ENCODE measurements at places on chromosomes 3 and 15.
A peak's percentile ranks its signal among the peaks of the same experiment; 100 is the strongest.

DNA sequence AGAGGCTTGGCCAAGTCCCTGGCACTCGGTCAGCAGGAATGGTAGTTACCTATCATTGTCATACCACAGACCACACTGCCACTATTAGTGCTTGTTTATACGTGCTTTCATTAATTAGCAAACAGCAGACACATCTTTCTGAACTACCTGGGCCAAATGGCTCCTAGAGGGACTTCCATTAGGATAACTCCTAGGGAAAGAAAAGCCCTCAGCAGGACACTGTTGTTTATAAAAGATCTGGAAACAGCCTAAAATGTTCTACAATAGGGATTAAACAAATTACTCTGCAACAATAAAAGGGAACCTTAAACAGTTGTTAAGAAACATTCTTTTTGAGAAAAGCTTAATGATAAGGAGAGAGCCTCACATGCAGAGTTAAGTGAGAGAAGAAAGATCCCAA lies 38.5 kb downstream of the ARHGEF3 start:
- DNase-seq = no peak

GRCh38 chr3:71652781-71653413 lies 69.4 kb upstream of the FOXP1 start:
- DNase-seq = peak; percentile 12

GRCh38 chr15:79901958-79902357 lies 5.1 kb upstream of the MTHFS start:
- DNase-seq = no peak

GRCh38 chr3:195443391-195443989 lies 670 bp upstream of the ACAP2 start:
- no peak for DNase-seq

DNA sequence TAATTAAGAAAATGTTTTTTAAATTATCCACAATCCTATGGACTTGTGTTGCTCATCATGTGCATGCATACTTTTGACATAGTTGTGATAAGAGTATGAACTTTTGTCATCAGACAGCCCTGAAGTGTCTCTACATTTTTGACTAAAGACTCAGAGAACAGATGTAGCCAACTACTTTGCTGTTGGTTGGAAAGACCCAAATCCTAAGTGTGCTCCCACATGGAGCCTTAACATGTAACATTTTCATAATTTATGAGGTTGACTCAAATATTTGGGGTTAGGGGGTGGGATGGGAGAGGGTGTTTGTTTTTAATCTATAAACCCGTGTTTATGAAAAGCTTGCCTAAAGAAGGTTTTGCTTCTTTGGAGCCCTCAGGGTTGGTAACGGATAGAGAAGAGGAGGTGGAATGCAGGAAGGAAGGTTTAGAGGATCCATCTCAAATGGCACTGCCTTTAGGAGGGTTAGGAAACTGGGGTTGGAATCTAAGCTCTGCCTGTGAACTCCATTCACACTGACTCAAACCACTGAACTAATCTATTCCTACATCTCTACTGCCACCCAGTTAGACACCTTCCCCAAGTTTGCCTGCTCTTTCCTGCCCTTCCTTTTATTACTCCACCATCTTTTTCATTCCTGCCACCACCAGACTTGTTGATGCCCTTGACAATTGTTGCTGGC lies 3.7 kb downstream of the BOC start:
- no peak for DNase-seq

DNA sequence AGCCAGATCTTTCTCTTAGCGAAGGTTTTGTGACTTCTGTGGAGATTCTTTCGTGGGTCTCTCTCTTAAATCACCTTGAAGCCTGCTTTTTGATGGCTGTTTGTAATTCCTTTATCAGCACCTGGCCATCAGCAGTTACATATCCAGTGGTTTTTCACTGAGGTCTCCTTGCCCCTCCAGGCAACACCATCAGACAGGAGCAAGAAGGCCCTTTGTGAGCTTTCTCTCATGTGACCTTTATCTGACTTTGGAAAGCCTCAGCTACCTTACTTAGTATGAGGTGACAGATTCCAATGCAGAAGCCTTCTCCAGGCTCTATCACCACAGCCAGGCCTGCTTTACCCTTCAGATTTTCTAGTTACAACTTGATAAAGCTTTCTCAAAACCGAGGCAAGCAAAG lies 30.0 kb upstream of the P3H2 start:
- no peak for DNase-seq

- no peak for DNase-seq
Measured at GRCh38 chr15:83327041-83327440, 42.6 kb upstream of the BNC1 start.

DNA sequence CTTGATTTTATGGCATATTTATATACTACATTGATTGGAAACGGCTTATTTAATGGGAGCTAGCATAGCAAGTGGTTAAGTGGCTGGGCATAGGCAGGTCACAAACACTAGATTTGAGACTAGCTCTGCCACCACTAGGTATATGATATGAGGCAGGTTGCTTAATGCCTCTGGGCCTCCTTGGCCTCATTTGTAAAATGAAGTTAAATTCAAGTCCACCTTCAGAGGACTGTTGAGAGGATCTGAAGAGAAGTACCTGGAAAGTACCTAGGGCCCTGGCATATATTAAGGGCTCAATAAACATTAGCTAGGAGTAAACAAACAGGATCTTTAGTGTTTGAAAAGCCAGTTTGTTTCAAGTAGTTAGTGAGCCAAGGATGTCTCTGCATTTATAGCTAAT lies 166.4 kb upstream of the FEZF2 start:
- no peak for DNase-seq

DNA sequence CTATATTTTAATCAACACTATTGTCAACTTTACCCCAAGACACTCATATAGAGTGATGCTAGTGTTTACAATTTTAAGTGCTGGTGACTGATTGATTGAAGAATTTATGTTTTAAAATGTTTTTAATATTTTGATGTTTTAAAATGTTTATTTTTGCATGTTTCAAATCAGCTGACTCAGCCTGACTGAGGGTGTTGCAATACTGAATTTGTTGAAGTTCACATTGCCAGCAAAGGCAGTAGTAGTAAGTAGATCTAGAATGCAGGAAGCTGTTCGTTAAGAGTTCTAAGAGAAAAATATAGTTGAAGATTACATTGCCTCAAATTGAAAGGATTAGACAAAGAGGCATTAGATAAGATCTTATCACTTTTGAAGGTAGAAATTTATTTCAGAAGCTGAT lies 977.6 kb downstream of the IGSF11 start:
- DNase-seq = no peak

- DNase-seq = no peak
Measured at GRCh38 chr15:70829371-70830166, 24.4 kb downstream of the LARP6 start.

- peak; percentile 73 for DNase-seq
Measured at GRCh38 chr3:4426782-4427344, 40.2 kb downstream of the SUMF1 start.

- no peak for DNase-seq
Measured at GRCh38 chr3:108887121-108887520, 64.5 kb downstream of the TRAT1 start.

GRCh38 chr3:114060906-114061655 lies 4.5 kb downstream of the QTRT2 start:
- no peak for DNase-seq

- DNase-seq = no peak
Measured at GRCh38 chr15:69552057-69552815, 99.6 kb downstream of the RPLP1 start.

- DNase-seq = no peak
Measured at GRCh38 chr3:125123451-125124305, 67.9 kb upstream of the HEG1 start.

DNA sequence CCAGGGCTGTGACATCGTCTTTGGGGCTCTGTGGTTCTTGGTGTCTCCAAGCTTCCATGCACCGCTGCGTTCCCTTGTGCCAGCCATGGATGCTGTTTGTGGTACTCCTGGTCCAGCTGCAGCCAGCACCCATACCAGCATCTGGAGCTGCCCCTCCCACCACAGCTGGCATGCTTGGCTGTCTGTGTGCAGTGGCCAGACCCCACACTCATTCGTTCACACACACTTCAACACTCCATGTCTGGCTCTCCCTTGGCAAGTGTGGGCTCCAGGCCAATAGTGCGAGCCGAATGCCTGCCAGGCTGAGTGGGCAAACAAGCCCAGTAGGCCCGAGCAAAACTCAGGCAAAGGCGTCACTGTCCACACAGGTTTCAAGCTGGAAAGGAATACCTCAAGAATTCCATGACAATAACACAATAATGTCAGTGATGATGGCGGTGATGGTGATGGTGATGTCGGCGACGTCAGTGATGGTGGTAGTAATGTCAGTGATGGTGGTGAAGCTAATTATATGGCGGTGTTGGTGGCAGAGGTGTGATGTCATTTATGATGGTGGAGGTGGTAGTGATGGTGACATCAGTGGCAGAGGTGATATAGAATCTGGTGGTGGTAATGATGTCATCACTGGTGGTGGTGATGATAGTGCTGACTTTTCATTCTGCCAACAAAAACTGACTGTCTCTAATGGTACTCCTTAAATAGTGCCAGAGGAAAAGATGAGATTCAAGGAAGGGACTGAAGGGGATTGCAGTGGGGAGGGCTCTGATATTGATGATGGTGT lies 19.3 kb downstream of the TBC1D21 start:
- DNase-seq = no peak

- no peak for DNase-seq
Measured at GRCh38 chr3:171242951-171243350, 216.4 kb upstream of the SLC2A2 start.

- DNase-seq = no peak
Measured at GRCh38 chr3:86554383-86554782, 436.6 kb downstream of the VGLL3 start.

DNA sequence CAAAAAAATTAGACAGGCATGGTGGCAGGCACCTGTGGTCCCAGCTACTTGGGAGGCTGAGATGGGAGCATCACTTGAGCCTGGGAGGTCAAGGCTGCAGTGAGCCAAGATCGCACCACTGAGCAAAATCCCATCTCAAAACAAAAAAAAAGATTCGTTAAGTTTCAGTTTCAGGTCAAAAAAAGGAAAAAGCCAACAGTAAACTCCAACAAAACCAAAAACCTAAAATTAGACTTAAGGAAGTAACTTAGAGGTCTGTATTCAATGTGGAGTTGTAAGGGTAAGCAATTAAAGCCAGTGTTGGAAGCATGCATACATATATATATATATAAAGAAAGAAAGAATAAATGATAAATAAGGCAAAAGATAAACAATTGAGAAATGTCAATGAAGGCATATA lies 11.8 kb downstream of the KPNA1 start:
- no peak for DNase-seq

DNA sequence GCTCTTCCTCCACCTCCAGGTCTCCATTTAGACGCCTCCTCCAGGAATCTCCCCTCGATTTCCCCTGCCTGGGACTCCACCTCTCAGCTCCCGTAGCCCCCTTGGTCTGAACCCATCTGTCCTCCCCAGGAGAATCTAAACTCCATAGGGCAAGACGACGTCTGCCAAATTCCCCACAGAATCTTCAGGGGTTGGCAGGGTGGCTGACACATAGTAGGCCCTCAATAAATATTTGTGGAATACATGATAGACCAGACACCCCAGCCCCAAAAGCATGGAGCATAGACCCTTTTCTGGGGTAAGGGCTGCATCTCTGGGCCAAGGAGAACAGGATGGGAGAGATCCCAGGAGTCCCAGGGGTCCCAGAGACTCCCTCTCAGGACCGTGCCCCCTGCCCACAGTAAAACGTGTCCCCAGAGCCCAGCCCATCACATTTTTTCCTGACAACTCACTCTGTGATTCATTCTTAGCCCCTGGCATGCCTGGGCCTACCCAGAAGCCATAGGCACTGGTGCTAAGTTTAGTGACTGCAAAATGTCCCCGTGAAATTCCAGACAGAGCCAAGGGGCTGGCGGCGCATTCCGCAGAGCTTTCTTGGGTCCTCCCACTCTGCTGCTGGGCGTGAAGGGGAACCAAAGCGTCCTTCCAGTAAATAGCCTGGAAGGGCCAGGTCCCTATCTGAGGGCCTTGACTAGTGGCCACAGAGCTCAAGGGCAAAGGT lies 78.0 kb upstream of the SLC6A6 start:
- DNase-seq = no peak

GRCh38 chr15:39167164-39168058 lies 413.5 kb upstream of the THBS1 start:
- no peak for DNase-seq

GRCh38 chr3:113625834-113626233 lies 70.6 kb downstream of the USF3 start:
- DNase-seq = no peak

GRCh38 chr3:173970281-173970680 lies 572.7 kb downstream of the NLGN1 start:
- no peak for DNase-seq

DNA sequence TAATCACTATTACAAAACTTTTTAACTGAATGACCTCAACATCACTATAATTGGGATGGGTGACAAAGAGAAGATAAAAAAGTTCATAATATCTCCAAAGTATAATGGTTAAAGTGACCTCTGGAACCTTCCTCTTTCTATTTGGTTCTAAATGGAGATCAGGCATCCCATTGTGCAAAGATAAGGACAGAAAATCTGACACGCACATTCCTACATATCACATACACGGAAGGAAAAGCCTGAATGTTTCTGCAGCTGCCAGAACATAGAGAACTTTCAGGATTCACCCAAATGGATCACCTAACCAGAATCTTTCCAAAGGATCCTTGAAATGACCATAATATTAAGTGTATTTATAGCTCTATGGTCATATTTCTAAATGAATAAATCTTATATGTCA lies 128.2 kb downstream of the TFDP2 start:
- DNase-seq = no peak

DNA sequence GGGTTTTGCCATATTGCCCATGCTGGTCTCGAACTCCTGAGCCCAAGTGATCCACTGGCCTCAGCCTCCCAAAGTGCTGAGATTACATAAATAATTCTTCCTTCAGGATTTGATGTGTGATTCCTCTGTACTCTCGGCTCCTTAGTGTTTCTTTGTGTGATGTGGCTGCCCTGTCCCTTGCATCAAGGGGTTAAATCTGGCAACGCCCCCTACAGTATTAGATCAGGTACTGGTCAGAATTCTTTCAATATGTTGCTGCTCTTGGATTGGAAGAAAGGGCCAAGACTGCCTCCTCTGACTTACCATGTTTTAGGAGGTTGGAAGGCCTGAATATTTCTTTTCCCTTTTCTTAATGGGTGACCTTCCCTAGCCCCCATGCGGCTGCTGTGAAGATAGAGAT lies 390.6 kb upstream of the WNT5A start:
- DNase-seq = no peak

- no peak for DNase-seq
Measured at GRCh38 chr15:84772031-84772430, 23.6 kb downstream of the ZNF592 start.

DNA sequence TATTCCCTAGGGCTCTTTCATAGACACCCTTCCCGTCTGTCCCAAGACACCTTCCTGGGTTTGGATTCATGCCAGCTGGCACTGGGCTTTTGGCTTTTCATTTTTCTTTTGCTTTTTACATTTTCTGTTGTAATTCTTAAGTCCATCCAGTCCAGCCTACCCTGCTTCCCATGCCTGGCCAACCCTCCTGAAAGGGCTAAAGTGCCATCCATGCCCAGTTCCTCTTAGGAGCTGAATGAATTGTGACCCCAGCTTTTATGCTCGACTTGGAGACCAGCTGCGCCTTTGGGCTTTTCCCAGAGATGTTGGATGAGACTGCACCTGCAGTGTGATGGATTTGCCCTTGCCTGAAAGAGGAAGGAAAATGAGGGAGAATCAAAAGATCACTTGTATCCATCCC lies 25.8 kb downstream of the LRRN1 start:
- no peak for DNase-seq

GRCh38 chr3:47452453-47453215 lies 23.1 kb downstream of the SCAP start:
- DNase-seq = no peak

- no peak for DNase-seq
Measured at GRCh38 chr3:42994595-42994994, 15.5 kb downstream of the GASK1A start.

- DNase-seq = no peak
Measured at GRCh38 chr3:42752441-42752840, 20.6 kb downstream of the CCDC13 start.

GRCh38 chr3:126436826-126437717 lies 38.6 kb downstream of the ZXDC start:
- DNase-seq = no peak
